ENCODE measurements at places on chromosomes 12 and 14.

DNA sequence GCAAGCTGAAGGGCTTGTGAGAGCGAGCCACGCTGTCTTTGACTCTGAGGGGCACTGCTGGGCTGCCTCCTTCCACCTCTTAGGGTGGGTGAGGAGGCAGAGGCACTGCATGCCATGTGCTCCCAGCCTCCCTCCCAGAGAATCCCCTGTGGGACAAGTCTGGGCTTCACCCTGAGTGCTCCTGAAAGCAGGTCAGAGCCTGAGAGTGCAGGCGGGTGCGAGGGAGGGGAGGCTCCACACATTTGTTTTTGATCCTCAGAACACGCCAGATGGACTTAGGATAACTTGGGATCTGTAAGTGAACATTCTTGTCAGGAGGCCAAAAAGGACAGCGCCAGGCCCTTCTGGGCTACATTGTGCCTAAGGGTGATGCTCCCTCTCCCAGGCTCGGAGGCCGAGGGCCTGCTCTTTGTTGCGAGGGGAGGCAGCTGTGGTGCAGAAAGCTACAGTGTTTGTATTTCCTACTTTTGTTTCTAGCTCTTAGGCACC is 155.4 kb downstream of the TMX1 start:
- no peak for DNase-seq

DNA sequence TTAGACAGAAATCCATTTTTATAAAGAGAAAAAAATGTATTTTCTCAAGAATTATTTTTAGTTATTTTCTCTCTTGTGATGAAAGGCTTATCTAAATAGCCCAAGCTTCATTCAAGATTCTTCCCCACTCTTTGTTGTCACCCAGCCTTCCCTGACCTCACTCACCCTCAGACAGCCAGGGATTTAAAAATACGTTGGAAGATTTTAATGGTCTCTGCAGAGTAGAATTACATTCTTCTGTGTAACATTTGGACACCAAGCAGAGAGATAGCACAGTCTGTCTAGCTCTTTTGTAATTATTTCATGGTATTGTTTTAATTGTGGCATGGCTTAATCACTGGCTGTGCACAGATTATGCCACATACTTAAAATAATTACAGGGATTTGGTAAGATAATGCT is 130.3 kb downstream of the IGF1 start:
- no peak for DNase-seq

- no peak for DNase-seq
These were observed 33.2 kb upstream of the SFSWAP start for GRCh38 chr12:131677699-131678098.

GRCh38 chr14:99264691-99265450 is 7.1 kb downstream of the BCL11B start:
- DNase-seq, result no peak

DNA sequence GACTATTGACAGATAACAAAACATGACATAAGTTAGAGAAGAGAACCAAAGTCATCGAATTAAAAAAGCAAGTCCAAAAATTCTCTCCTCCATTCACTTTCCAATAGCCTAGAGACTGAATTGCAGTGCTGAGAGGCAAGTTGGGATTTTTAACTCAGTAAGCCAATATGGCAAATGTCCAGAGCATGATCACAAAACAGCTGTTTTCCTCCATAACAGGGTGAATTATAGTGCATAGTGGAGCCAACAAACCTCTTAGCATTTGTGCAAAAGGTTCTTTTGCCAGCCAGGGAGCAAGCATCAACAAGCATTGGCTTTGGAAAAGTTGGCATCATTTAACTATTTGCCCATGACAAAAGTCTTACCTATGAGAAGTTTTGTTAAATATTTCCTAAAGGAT is 458.8 kb upstream of the NOVA1 start:
- DNase-seq, result no peak

GRCh38 chr12:103640831-103641230 is 53.8 kb downstream of the STAB2 start:
- DNase-seq, result no peak

GRCh38 chr12:119181944-119182343 is 3.2 kb downstream of the HSPB8 start:
- DNase-seq, result no peak

DNA sequence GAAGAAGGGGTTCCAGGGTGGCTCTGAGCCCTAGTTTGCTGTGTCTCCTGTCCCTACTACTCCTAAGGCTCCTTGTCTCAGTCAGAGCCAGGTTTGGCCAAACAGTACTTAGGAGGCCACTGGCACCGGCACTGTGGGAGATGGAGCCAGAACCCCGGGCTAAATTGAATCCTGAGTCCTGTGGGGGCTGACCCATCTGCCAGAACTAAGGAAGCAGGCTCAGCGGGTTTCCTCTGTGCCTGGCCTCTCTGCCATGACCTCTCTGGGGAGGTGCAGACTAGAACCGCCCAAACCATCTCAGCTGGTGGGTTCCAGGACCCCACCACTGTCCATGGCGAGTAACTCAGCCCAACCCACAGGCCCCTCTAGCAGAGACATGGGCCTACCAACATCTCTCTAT is 5.5 kb downstream of the ACTN1 start:
- DNase-seq, result no peak

GRCh38 chr14:74615735-74616134 is 3.7 kb upstream of the LTBP2 start:
- DNase-seq, result no peak

DNA sequence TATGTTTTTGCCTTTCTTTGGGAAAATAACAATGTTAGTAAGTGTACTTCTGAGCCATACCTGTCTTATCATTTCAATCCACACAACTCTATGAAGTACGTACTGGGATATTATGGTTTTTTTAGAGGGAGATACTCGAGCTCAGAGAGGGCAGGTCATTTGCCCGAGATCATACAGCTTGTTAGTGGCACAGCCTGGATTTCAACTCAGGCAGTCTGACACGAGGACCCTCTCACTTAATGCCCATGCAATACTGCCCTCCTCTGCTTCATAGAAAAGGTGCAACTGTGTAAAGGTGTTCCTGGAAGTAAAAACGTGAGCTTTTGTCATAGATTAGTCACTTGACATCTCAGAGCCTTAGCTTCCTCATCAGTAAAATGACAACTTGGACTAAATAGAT is 128.0 kb downstream of the NDUFA12 start:
- DNase-seq, result peak; percentile 33

DNA sequence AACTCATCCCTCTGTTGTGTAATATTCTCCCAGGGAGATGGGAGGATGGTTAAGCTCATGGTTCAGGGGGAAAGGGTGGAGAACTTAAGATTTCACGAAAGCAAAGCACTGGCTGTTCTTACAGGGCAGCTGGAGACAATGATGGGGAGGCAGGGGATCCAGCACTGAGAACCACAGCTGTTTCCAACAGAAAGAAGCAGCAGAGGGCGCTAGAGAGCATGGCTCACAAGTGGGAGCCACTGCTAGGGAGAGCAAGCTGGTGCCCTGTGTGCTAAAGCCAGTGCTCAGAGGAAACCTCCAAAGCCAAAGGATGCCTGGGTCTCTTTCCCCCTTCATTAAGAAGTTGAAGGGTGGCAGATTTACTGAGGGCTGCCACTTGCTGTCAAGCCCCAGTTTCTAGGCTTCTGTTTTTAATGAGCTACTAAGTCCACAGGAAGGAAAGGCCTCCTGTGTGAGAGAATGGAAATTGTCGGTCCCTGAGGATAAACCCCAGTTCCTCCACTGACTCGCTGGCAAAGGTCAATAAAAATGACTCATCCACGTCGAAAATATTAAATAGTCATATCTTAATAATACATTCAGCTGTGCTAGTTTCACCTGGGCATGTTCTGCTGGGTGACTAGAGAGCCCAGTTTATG is 199.7 kb downstream of the ANO2 start:
- DNase-seq, result no peak

- no peak for DNase-seq
These were observed 62.7 kb downstream of the NOS1 start for GRCh38 chr12:117298648-117299225.

DNA sequence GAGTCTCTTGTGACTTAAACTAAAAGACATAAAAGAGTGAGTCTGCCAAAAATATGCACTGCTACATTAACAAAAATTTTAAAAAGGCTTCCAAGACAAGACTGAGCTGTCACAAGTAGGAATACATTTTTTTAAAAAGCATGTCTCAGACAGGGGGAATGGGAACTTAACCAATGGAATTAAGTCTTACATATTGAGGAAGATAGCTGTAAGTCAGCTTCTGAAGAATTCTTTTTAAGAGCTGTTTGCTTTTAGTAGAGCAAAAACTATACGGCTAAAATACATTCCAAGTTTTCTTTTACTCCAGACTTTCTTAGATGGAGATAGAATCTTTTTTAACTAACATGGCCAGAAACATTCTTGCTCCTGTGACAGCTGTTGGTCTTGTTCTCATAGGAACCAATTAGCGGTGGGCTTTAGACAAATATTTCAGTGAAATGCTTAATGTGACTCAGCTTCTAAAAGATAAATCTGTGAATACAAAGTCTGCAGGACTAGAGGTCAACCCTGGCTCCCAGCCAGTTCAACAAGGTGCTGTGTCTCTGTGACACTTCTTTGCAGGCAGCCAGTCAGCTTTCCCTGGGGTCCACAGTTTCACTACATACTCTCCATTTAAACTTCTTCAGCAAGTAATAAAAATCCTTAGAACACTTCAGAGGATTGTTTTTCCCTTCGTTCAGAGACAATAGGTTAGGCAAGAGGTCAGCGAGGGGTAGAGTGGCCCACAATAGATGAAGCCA is 187.6 kb downstream of the NAV3 start:
- no peak for DNase-seq

DNA sequence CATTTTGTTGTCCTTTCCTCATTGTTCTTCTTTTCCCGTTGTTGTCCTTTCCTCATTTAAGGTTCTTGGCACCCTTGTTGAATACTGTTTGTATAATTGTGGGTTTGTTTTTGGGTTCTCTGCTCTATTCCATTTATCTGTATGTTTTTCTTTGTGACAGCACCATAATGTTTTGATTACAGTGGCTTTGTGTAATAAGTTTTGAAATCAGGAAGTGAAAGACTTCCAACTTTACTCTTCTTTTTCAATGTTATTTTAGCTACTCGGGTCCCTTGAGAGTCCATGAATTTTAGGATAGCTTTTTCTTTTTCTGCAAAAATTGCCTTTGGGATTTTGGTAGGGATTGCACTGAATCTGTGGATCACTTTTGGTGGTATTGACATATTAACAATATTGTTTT is 28.1 kb downstream of the ETNK1 start:
- DNase-seq, result no peak

GRCh38 chr12:94405413-94406116 is 54.1 kb downstream of the CEP83 start:
- DNase-seq, result no peak

DNA sequence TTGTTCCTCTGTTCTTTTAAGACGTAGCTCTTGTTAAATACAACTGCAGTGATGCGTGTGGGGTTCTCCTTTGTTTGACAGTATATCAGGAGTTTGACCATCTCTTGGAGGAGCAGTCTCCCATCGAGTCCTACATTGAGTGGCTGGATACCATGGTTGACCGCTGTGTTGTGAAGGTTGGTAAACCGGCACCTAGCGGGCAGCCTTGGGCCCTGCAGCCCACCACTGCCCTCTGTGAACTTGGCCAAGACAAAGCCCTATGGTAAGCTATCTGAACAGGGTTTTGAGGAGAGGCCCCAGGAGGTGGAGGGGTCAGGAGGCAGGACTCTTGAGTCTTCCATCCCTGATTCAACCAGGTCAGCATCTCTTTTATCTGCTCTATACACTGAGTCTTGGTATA is 54.6 kb upstream of the RIC8B start:
- no peak for DNase-seq

GRCh38 chr12:24903329-24904088 is 45.4 kb downstream of the BCAT1 start:
- DNase-seq, result no peak

DNA sequence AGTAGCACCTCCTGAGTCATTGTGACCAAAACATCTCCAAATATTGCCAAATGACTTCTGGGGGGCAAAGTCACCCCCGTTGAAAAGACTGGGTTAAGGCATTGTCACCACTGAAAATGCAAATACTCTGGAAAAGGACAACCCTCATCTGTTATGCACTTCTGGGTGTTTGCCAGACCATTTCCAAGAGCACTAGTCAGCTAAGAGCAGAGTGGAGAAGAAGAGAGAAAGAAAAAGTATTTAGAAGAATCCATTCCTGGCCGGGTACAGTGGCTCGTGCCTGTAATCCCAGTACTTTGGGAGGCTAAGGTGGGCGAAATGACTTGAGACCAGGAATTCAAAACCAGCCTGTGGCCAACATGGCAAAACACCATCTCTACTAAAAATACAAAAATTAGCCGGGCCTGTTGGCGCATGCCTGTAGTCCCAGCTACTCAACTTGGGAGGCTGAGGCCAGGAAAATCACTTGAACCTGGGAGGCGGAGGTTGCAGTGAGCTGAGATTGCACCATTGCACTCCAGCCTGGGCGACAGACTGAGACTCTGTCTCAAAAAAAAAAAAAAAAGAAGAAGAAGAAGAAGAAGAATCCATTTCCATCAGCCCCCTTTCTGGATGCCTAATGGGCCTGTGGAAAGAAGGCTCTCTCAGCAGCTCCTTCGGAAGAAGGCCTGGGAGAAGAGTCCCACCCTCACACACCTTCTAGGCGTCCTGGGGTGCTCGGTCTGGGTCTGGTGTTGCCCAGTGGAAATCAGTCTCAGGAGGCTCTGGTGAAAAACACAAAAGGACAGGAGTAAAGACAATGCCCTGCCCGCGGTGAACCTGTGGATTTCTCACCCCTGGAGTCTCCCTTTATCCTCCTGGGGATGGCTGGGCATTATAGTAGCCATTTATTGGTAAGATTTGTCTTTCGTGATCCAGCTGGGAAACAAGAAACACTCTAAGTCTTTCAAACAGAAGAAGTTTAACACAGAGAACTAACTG is 3.5 kb upstream of the LTBR start:
- no peak for DNase-seq

DNA sequence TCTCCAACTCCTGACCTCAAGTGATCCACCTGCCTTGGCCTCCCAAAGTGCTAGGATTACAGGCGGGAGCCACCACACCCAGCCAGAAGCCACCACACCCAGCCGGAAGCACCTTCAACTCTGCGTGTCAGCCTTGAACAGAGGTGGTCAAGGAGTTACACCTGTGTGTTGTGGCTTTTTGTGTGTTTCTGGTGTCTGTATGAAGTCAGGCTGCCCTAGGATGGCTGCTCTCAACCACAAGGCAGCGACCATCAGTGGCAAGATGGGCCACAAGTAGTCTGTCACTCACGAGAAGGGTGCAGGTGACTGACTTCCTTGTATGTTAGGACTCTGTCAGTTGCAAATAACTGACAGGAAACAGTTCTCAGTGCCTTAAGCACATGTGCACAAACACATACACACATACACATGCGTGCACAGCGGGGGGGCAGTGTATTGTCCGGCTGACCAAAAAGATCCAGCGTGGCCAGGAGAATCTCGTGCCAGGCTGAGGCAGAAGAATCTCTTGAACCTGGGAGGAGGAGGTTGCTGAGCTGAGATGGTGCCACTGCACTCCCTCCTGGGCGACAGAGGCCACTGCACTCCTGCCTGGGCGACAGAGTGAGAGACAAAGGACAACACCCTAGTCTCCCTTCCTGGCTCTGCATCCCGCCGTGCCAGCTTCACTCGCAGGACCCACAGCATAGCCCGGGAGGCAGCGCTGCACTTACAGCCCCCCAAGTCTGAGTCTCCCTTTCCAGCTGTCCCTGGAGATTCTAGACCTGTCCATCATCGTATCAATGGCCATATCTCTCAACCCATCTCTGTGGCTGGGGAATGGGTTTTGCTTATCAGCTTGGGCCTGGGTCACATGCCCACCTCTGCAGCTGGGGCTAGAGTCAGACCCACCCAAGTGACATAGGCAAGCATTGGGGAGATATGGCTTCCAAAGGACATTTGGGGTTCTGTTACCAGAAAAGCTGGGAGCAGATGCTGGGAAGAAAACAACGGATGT is 13.7 kb downstream of the P2RX4 start:
- no peak for DNase-seq

All from NCI-H1436 treated with DMSO at 0.1 percent for 48 hours (cell line).